ENCODE measurements at places on chromosomes 2 and 18. TPM values are rescaled to one million over a fixed set of nuclear protein-coding genes. Genes with fewer than 3 reads are reported as not detected.

STON1 gene
- 16.2 TPM for polyA plus RNA-seq

ALPP gene
- polyA plus RNA-seq, result not detected

UGT1A3 gene
- not detected for polyA plus RNA-seq

CPLX4 gene
- polyA plus RNA-seq, result not detected

NT5DC4 gene
- not detected for polyA plus RNA-seq

IL1R2 gene
- 0.55 TPM for polyA plus RNA-seq

CCDC121 gene
- polyA plus RNA-seq, result 13.2 TPM

ASXL3 gene
- polyA plus RNA-seq, result 12.0 TPM

DYNAP gene
- polyA plus RNA-seq, result not detected

KIAA2012 gene
- 1.5 TPM for polyA plus RNA-seq

FOXI3 gene
- polyA plus RNA-seq, result not detected

REG3G gene
- not detected for polyA plus RNA-seq

FASTKD1 gene
- polyA plus RNA-seq, result 39.8 TPM

FAM161A gene
- 26.4 TPM for polyA plus RNA-seq

CRYBA2 gene
- not detected for polyA plus RNA-seq
